Activated CD8-positive, alpha-beta memory T cell treated with anti-CD3 and anti-CD28 coated beads for 1 hour (primary cell): ENCODE measurements at places on chromosomes 5 and 9.

GRCh38 chr9:27632254-27632653 is 59.0 kb upstream of the C9orf72 start:
- DNase-seq = no peak

DNA sequence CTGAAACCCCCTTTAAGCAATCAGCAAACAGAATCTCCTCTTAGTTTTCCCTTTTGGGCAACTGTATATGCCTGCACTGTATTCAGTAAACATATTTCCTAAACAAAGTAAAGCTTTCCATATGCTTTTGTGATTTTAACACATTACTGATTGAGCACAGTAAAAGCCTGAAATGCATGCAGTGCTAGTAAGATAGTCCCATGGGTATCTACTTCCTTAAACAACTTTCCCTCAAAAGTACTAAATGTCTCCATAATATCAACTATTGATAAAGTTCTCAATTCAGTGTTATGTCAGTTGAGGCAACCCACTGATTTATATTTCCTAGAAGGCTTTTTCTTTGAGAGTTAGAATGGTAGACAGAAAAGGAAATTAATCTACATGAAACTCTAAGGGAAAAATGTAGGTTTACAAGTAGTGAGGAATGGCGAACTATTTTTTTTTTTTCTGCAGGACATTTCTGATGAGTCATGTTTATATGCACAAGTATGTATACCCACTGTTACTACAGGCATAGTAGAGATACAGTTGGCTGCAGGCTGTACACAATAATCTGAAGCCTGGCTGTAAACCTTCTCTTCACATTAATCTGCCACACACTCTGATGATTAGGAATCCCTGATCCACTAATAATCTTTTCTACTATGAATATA is 31.2 kb upstream of the CEP120 start:
- DNase-seq = no peak

GRCh38 chr5:75012748-75013147 is 39.6 kb downstream of the GCNT4 start:
- DNase-seq = no peak

DNA sequence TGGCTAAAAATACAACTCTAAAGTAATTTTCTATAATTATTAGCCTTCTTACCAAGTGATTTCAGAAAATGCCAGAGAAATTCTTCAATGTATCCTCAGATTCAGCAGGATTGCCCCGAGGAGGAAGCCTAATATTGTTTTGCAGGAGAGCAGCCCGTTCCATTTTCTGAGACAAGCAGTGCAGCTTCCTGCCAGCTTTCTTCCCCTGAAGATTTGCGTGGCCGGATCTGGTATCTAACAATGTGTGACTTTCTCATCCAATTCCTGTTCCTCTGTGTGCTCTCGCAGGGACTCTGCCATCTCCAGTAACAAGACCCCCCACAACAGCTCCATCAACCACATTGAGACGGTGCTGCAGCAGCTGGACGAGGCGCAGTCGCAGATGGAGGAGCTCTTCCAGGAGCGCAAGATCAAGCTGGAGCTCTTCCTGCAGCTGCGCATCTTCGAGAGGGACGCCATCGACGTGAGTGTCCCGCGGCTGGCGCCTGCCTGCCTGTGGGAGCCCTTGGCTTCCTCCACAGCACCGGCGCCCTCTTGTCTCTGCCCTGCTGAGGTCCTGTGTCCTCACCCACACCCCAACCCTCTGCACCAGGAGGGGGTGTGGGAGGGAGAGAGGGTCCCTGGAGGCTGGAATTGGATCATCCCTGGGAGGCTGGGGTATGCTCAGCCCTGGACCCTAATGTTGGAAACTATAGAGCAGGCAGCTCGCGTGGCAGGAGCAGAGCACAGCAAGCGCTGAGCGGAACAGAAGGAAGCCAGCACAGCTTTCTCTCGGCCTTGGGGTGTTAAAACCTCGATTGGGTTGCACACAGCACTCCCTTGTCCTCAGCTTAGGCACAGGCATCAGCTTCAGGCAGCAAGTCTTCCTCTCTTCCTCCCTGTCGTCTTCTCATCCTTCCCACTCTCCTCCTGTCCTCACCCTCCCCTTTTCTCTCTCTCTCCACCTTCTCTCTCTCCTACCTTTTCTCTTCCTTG is 216.2 kb downstream of the TRIO start:
- no peak for DNase-seq

DNA sequence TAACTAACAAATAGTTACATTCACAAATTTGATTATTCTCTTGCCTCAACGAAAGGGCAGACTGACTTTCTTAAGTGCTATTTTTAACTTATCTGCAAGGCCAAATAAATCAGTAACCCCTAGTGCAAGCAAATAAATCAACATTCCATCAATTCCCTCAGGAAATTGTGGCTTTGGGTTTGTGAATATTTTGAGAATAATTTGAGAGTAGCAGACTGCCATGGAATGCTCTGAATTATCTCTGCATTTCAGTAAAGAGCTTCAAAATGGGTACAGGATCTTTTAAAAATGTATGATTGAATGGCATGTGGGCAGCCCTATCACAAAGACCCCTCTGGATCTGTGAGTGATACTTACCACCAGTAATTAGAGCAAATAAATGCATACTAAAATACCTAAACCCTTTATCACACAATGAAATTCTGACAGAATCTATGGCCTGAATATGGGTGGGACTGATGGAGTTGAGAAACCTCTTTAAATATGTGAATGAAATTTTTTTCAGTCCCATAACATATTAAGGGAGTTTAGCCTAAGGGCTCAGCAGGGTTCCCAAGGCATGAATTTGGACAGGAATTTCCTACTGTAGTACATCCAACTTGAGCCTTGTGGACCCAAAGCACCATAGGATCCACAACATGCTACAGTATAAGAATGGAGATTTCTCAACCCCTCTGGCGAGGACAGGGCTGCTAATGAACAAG is 92.5 kb upstream of the ITGA2 start:
- DNase-seq = no peak

DNA sequence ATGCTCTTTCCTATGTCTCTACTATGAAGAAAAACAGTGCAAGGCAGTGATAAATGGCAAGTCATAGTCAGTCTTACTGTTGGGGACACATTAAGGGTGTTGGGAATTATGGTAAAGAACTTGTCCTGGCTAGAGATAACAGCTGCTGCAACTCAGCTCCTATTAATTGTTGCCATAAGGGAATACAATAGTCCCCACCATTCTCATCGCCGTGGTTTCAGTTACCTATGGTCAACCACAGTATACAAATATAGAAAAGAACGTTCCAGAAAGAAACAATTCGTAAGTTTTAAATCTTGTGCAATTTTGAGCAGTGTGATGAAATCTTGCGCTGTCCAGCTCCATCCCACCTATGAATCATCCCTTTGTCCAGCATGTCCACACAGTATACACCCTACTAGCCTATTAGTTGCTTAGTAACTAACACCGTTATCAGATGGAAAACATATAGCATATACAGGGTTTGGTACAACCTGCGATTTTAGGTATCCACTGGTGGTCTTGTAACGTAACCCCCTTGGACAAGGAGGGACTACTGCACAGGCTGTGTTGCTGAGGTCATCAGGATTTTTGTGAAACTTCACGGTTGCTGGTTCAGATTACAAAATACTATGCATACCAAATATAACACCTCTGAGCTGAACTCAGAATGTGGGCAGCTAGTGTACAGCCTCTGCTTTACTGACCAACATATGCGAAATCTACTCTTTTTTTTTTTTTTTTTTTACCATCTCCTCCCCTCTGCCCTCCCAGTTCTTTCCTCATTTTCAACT is 53.5 kb downstream of the ZFR start:
- no peak for DNase-seq

- no peak for DNase-seq
These were observed 32.6 kb upstream of the ACO1 start for GRCh38 chr9:32351845-32352244.

DNA sequence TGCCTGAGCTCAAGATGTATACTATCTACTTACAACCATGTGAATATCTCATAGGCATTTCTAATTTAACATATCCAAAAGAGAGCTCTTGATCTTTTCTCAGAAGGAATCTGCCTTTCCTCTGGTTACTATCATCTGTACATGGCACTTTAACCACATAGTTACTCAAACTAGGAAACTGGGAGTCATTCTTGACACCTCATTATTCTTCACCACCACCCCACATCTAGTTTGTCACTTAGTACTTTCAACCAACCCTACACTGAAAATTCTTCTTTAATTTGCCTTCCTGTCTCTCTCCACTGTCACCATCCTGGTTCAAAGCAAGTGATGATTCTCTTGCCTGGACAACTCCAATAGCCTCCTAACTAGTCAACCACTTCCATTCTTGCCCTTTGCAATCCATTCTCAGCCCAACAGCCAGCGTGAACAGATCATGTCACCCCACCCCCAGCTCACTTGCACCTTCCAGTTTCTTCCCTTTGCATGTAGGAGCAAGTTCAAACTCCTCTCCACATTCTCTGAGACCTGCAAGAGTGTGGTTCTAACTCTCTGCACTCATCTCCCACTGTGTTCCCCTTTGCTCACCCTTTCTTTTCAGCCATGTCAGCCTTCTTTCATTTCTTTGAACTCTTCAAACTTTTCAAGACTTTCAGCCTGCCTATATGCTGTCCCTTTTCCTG is 17.3 kb upstream of the SMAD5 start:
- no peak for DNase-seq

DNA sequence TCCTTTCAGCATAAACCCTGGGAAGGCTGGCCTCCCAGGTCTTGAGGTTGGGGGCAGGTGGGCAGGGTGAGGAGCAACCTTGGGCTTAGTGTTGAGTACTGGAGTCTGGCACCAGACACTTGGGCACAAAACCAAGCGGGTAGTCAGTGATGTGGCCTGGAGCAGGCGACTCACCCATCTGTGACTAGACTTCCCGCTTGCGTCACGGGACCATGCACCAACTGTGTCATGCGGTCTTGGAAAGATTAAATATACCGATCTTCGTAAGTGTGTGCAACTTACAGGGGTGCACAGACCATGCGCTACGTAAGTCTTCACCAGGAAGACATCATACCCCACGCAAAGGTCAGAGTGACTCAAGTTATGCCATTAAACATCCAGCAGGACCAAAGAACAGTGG is 304.4 kb upstream of the IRX4 start:
- DNase-seq = no peak

DNA sequence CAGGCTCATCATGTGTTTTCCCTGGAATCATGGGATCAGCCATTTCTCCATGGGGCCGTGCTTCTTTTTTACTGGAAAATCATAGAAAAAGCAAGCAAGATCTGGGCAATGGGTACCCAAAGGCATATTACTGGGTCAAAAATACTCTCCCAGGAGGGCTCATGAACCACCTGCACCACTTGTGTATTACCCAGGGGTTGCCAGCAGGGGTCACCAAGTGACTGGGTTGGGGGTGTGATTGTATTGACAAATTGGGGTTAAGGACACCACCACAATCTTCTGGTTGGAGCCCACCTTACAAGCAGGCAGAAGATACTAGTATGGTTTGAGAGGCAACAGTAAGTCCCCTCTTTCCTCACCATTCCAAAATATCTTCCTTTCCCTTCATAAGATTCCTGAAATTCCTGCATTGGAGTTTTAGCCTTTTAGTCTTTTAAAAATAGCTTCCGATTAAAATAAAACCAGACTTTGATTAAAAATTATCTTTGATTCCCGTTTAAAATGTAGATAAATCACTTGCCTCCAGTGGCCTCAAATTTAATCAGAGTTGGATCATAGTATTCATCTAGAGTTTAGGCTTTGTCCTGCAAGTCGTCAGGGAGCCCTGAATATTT is 603.3 kb downstream of the KIF4B start:
- DNase-seq = no peak
